ENCODE measurements at places on chromosomes 5 and 9. TPM values are rescaled to one million over a fixed set of nuclear protein-coding genes. Genes with fewer than 3 reads are reported as not detected.

Gene BTNL3
- not detected for total RNA-seq

- no peak for DNase-seq
- peaks cover 10% of the 10 kb centered on the region for H3K4me1 ChIP-seq
- no peaks in the 10 kb centered on the region for H3K27me3 ChIP-seq
Observed at GRCh38 chr9:110141227-110141793, 66.6 kb downstream of the C9orf152 start.

DNA sequence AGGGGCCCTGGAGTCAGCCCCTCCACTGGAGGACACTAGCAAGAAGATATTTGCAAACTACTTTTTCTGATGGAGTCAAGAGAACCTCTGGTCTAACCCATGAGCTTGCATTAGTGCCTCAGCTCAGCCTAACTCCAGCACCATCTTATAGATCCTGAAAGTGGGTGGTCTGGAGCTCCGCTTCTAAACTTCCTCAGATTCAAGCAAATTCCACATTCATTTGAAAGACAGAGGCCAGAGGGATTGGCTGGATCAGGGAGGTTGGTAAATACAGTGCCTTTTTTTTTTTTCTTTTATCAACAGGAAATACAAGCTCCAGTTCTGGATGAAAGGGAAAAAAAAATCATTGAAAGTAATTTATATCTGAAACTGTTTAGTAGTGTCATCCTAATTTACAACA is 99.9 kb downstream of the ENC1 start:
- H3K36me3 ChIP-seq, result no peaks in the 10 kb centered on the region
- H3K27me3 ChIP-seq, result peaks cover 4% of the 10 kb centered on the region
- no peaks in the 10 kb centered on the region for H3K4me1 ChIP-seq
- H3K4me3 ChIP-seq, result no peak overlapping the region
- H3K27ac ChIP-seq, result no peak overlapping the region

Gene SLC34A1
- total RNA-seq, result not detected

Gene CMBL
- total RNA-seq, result 0.36 TPM

Gene TLX3
- not detected for total RNA-seq

DNA sequence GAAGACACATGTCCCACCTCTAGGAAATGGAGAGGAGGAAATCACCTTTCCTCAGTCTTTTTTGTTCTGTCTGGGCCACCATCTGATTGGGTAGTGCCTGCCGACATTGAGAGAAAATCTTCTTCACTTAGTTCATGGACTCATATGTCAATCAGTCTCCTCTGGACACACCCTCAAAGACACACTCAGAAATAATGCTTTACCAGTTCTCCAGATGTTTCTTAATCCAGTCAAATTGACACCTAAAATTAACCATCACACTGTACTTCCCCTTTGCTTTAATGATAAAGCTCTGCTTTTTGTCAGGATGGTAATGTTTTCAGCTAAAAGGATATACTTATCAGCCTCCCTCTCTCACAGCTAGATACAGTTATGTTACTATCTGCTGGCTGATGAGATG is 267.3 kb downstream of the CD180 start:
- H3K4me1 ChIP-seq, result no peaks in the 10 kb centered on the region
- H3K36me3 ChIP-seq, result no peaks in the 10 kb centered on the region
- H3K4me3 ChIP-seq, result no peak overlapping the region
- no peaks in the 10 kb centered on the region for H3K27me3 ChIP-seq
- no peak for DNase-seq

Gene DMRTA1
- total RNA-seq, result not detected

GRCh38 chr5:66739021-66739420 is 142.8 kb downstream of the MAST4 start:
- H3K4me3 ChIP-seq, result no peak overlapping the region
- no peaks in the 10 kb centered on the region for H3K36me3 ChIP-seq
- no peaks in the 10 kb centered on the region for H3K4me1 ChIP-seq
- H3K27ac ChIP-seq, result no peak overlapping the region
- H3K27me3 ChIP-seq, result no peaks in the 10 kb centered on the region

GRCh38 chr9:2630158-2630557 is 8.6 kb downstream of the VLDLR start:
- no peak overlapping the region for H3K4me3 ChIP-seq
- H3K4me1 ChIP-seq, result no peaks in the 10 kb centered on the region
- H3K36me3 ChIP-seq, result no peaks in the 10 kb centered on the region
- DNase-seq, result no peak
- no peak overlapping the region for H3K27ac ChIP-seq

Gene SLC25A25
- total RNA-seq, result 17.7 TPM

Gene SLC36A2
- not detected for total RNA-seq

- no peaks in the 10 kb centered on the region for H3K27me3 ChIP-seq
- no peak overlapping the region for H3K27ac ChIP-seq
- no peaks in the 10 kb centered on the region for H3K4me1 ChIP-seq
- H3K36me3 ChIP-seq, result no peaks in the 10 kb centered on the region
Observed at GRCh38 chr9:119483153-119483552, 113.9 kb upstream of the BRINP1 start.

- H3K4me3 ChIP-seq, result no peak overlapping the region
- no peak overlapping the region for H3K27ac ChIP-seq
- H3K4me1 ChIP-seq, result no peaks in the 10 kb centered on the region
- no peak for DNase-seq
- no peaks in the 10 kb centered on the region for H3K27me3 ChIP-seq
Observed at GRCh38 chr5:179872828-179873575, 14.4 kb upstream of the MRNIP start.

GRCh38 chr5:154642499-154643245 is 112.5 kb upstream of the LARP1 start:
- H3K27me3 ChIP-seq, result peaks cover 13% of the 10 kb centered on the region
- no peak for DNase-seq
- H3K36me3 ChIP-seq, result no peaks in the 10 kb centered on the region
- H3K4me1 ChIP-seq, result peaks cover 11% of the 10 kb centered on the region
- no peak overlapping the region for H3K27ac ChIP-seq
- H3K4me3 ChIP-seq, result no peak overlapping the region

GRCh38 chr5:53560028-53560427 is 411 bp upstream of the NDUFS4 start:
- H3K4me1 ChIP-seq, result peaks cover 8% of the 10 kb centered on the region
- no peak overlapping the region for H3K27ac ChIP-seq

DNA sequence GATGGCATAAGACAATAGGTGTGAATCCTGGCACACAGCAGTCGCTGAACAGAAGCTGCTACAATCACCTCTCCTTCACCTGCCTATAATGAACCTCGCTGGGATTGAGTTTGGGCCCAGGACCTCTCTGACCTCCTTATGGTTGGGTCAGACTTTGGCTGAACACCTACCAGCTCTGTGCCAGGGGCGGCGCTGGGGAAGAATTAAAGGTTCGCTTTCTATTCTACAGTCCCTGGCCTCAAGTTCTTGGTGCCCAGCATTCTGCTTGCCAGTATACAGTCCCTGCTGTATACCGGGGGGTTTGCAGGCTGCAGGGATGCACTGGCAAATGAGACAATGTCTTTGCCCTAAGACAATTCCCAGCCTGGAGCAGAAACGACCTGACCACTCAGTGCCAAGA is 895 bp upstream of the STRBP start:
- peaks cover 30% of the 10 kb centered on the region for H3K4me1 ChIP-seq
- H3K4me3 ChIP-seq, result peak overlapping the region; percentile 76
- H3K36me3 ChIP-seq, result no peaks in the 10 kb centered on the region
- H3K27ac ChIP-seq, result peak overlapping the region; percentile 84
- DNase-seq, result no peak
- H3K27me3 ChIP-seq, result no peaks in the 10 kb centered on the region

- no peak overlapping the region for H3K4me3 ChIP-seq
- no peaks in the 10 kb centered on the region for H3K27me3 ChIP-seq
- no peak overlapping the region for H3K27ac ChIP-seq
- no peaks in the 10 kb centered on the region for H3K36me3 ChIP-seq
Observed at GRCh38 chr5:81544351-81545018, 150.6 kb upstream of the ACOT12 start.

- H3K4me3 ChIP-seq, result no peak overlapping the region
- no peaks in the 10 kb centered on the region for H3K27me3 ChIP-seq
- no peaks in the 10 kb centered on the region for H3K36me3 ChIP-seq
- DNase-seq, result no peak
Observed at GRCh38 chr5:58258984-58259684, 200.8 kb downstream of the PLK2 start.

DNA sequence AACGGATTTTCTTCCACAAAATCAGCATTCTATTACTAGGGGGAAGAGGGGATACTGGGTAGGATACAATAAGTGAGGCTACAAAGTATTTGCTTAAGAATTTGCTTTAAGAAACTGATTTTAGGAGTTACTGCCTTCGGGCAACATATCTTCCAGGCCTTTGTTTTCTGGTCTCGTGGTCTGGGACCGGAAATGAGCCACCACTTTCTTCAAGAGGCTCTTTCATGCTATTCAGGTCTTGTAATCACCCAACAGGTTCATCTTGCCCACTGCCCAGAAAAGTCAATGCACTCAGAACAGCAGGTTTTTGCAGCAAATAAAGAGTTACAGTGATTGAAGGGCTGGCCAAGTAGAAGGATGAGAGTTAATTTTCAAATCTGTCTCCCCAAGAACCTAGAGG is 6.6 kb upstream of the AOPEP start:
- no peak overlapping the region for H3K27ac ChIP-seq
- no peaks in the 10 kb centered on the region for H3K4me1 ChIP-seq
- no peak overlapping the region for H3K4me3 ChIP-seq
- no peak for DNase-seq
- peaks cover 8% of the 10 kb centered on the region for H3K27me3 ChIP-seq

DNA sequence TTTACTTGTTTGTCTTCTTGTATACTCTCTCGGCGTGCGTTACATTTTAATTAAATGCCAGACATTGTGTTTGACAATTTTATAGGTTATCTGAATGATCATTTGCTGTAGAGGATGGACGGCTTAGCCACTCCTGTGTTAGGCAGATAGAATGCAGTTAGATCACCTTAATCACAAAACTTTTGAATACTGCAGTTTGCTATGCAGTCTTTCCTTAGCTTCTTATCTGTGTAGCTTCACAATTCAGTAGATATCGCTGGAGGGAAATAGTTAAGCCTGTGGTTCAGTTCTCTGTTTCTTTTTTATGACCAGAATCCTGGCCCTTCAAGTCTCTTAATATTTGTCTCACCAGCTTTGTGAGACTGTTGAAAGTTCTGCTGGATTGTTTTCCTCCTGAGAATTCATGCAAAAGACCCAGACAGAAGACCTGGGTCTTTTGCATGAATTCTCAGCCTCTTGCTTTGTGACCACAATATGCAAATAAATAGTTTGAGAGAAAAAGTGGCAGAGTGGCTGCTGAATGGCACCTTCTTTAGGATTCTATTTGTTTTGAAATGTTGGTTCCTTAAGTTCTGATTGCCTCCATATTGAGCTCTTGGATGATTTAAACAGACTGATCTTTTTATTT is 40.2 kb downstream of the RASA1 start:
- H3K27ac ChIP-seq, result no peak overlapping the region
- no peak for DNase-seq
- H3K27me3 ChIP-seq, result no peaks in the 10 kb centered on the region
- H3K4me1 ChIP-seq, result no peaks in the 10 kb centered on the region
- no peak overlapping the region for H3K4me3 ChIP-seq

- H3K4me1 ChIP-seq, result peaks cover 16% of the 10 kb centered on the region
- peaks cover 38% of the 10 kb centered on the region for H3K27me3 ChIP-seq
- no peaks in the 10 kb centered on the region for H3K36me3 ChIP-seq
- H3K27ac ChIP-seq, result no peak overlapping the region
- no peak for DNase-seq
Observed at GRCh38 chr9:97505845-97506244, 4.4 kb downstream of the TMOD1 start.
